ENCODE measurements at places on chromosomes 1 and 21.

DNA sequence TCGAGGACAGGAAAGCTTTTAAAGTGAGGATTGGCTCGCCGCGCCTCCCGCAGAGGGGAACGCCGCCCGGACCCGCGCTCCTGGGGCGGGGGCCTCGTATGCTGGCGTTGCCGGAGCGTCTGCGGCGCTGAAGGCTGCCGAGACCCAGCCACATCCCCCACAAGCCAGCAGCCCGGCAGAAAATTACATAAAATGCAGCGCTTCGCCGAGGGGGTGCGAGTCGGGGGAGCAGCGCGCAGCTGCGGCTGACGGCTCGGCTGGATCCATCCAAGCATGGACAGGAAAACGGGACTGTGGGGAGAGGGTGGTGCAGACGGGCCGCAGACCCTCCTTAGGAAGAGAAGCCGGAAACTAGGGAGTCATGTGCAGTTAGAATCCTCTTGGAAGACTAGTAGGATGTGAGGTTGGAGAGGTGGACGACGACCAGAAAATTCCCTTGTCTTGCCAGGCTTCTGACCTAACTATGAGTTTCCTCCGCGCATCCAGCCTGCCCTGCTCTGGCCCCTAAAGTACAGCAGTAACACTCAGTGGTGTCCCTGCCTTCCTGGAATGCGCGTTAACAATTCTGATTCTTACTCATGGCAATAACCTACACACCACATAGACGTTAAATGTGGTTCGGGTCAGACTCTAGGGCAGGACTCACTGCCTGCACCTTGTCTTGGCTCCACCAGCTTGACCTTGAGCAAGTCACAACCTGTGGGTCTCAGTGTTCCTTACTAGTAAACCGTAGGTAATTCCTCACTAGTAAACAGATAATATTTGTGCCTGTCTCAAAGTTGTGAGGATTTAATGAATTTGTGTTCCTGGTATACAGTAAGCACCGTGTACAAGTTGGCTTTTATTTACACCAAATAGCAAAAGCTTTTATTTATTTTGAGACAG, 953 bp upstream of the BRWD1 start:
- DNase-seq: peak; percentile 36

- DNase-seq: peak; percentile 12
Observed at GRCh38 chr1:115980998-115981993, 5.0 kb downstream of the SLC22A15 start.

DNA sequence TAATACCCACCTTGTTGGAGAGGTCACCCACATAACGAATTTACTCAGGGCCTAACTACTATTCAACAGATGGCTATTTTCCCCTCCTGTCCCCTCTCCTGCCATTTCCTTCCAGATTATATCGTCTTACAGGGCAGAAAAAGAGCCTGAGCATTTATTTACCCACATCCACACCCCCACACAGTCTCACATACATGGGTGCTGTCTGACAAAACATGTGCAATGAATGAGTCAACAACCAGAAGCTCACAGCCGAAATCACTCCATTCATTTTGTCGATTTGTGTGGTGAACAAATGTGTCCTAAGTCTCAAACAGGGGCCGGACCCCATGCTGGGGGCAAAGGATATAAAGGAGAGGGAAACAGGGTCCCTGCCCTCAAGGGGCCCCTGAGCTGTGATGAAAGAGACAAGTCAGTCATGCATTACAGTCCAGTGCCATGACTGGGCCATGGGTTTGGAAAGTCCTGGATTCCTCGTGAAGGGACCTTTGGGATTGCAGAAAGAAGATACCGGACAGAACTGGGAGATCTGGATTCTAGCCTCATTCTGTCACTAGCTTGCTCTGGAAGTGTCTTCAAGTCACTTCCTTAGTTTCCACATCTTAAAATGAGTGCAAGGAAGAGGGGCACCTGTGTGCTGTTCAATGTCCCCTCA, 16.4 kb upstream of the ZNF683 start:
- DNase-seq: no peak

- no peak for DNase-seq
Observed at GRCh38 chr1:199279872-199280645, 641.2 kb downstream of the PTPRC start.

DNA sequence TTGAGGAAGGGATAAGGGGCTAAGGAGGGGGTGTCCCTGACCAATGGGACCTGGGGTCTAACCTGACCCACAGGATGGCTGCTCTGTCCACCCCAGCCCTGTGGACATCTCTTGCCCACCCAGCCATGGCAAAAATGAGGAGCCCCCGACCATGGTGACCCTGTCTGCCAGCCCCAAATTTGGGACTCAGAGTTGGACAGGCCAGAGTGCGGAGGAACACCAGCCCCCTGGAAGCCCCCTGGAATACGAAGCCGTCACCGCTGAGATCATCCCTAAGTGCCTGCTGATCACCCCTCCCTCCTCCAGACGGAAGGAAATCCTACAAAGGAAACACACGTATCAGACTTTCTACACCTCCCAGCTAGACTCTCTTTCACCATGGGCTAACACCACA, 119.3 kb downstream of the SIK1 start:
- no peak for DNase-seq

DNA sequence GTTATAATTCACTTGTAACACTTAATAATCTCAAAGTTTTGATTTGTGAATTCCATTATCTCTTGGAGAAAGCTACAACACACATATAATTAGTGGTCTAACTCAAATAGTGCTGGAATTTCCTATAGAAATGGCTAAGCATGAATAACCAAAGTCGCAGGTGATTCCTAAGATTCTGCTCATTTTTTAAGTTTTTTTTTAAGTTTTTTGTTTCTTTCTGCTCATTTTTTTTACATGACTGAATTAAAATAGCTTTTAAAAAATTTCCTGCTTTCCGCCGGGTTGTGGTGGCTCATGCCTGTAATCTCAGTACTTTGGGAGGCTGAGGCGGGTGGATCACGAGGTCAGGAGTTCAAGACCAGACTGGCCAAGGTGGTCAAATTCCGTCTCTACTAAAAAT, 90.4 kb downstream of the APP start:
- no peak for DNase-seq

DNA sequence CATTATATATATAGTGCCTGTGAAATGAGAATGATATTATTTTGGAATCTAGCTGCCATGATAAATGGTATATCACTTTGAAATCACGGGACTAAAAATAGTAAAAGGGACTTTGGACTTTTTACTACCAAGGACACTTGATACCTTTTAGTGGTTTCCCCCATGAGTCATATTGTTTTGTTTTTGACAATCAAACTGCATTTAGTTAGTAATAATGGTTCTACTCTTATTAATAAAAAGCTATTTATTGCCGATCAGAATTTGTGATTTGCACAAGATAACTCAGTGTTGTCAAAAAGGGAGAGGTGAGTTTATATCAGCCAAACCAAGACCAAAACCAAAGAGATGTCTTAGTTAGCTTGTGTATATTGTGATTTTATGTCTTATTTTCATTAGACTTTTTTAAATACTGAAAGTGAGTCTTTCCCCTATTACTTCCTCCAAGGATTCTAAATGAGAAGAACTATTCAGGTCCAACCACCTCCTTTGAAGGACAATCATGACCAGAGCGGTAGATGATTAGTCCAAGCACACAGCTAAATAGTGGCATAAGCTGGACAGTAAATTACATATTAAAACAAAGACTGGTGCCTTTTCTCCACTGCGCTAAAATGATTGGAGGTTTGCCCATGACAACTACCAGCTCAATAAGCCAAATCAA, 281.7 kb upstream of the ESRRG start:
- DNase-seq: no peak

- DNase-seq: no peak
Observed at GRCh38 chr1:37549341-37549740, 4.8 kb downstream of the SNIP1 start.

- DNase-seq: no peak
Observed at GRCh38 chr1:117613249-117613968, 7.6 kb downstream of the TENT5C start.

DNA sequence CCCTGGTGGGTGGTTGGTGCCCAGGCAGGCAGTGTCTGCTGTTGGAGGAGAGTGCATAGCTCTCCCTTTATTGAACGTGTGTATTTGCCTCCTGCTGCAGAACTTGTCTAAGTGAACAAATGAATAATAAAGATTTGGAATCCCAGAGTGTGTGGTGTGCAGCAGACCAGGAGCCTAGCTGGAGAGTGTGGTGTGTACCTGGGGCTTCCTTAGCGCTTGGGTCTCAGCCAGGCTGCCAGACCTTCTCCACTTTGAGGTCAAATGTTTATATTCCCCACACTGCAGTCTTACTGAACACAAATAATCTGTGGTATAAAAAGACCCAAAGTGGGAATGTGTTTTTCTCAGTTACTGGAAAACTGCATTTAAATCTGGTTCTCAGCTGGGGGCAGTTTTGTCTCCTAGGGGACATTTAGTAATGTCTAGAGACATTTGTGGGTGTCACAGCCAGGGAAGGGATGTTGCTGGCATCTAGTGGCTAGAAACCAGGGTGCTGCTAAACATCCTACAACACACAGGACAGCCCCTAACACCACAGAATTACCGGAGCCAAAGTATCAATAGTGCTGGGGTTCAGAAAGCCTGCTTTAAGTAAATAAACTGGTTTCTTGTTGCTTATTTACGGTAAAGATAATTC, 23.6 kb downstream of the SLC37A1 start:
- no peak for DNase-seq

- no peak for DNase-seq
Observed at GRCh38 chr1:153394391-153394790, 3.5 kb upstream of the S100A8 start.

GRCh38 chr21:34498623-34499022, 13.4 kb downstream of the KCNE1 start:
- no peak for DNase-seq

DNA sequence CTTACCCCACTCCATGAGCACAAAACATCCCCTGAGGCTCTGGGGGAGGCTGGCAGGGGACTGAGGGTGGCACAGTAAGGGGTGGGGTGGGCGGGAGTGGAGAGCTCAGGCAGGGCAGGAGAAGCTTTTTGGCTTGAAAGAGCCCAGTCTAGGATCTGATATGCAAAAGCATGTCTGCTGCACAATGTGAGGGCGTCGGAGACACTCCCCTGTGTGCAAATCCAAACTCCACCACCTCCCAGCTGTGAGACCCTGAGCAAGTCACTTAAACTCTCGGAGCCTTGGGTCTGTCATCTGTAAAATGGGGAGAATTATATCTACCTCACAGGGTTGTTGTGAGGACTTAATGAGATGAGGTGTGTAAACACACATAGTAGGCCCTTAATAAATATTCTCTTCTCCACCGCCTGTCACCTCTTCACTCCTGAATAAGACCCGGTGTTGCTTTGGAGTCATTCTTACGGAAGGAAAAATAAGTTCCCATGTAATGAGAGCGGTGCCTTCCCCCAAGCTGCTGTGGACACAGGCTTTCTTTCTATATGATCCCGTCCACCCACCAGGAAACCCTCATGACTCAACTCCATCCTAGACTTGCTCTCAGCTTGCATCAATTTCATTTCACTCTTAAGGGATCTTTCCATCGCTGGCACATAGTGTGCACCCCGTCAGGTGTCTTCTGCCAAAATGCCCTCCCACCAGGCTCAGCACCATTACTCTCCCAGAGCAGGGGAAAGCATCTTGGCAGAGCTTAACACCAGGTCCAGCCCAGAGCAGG, 12.5 kb downstream of the KCNN3 start:
- no peak for DNase-seq

DNA sequence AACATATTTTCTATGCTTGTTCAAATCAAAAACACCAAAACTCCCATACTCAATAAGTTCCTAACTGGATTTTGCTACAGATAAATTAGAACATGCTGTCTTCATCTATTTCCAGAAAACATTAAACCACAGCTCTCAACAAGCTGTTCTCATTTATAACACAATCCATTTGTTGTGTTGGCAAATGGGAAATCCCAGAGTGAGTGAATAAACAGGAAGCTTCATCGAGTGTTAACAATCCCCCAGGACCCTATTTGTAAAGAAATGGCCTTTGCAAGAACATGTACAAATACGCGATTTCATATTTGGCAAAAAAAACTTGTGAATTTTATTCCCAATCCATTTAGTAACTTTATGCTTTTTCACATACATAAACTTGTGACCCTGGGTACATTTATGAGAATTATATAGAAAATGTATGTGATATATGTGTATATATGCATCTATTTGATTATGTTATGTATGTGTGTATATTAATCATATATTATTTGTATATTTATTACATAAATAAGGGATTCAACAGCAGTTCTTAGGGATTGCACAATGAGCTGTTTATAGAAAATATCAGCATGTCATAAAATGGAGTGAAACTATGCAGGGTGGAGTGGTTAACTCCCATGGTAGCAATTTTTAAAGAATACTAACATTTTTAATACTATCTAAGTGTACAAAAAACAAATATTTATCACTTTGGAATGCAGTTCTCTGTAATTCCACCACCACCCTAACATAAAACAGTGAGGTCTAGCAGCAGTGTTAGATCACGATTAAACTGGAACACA, 160.0 kb downstream of the NEGR1 start:
- no peak for DNase-seq

DNA sequence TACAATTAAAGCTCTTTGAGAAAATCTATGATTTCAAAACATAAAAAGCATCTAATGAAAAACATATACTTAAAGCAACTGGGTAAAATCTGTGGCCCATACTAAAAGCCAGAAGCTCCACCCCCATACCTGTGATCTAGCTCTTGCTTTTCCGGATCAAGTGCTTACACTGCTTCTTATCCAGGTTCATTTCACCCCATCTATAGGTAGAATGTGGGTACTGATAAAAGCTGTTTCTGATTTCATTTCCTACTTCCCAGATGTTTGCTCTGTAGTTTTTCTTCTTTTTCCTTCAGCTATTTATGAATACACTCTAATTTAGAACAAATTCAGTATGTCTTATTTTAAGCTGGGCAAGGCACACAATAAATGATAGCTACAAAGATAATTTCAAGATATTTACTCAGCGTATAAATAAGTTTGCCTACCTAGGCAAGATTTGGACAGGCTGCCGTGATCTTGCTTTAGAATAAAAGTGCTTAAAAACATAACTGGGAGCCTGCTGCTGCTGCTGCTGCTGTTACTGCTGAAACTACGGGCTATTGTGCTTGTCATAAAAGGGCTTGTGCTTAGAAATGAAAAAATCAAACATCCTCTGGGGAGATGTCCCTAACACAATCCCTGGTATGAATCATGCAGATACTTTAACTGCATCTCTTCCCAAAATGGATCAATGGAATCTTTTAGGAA, 2.1 kb downstream of the SIPA1L2 start:
- DNase-seq: peak; percentile 73

DNA sequence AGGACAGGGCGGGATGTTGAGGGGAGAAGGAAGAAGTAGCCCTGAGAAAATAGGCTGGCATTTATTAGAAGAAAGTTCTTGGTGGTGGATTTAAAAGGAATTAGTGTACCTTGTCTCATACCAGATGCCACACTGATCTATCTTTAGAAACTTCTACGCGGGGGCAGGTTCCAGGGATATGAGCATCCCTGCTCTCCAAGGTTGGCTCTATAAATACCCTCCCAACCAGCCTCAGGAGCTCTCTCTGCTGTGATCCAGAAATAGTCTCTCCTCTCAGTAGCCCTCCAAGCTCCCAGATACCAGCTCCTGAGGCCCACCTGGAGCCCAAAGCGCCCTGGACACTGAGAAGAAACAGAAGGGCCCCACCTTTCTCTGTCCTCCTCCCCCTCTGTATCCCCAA, 128.3 kb upstream of the TNR start:
- no peak for DNase-seq

All from NCI-H774 (cell line).